ENCODE measurements at places on chromosomes 3 and 15.

DNA sequence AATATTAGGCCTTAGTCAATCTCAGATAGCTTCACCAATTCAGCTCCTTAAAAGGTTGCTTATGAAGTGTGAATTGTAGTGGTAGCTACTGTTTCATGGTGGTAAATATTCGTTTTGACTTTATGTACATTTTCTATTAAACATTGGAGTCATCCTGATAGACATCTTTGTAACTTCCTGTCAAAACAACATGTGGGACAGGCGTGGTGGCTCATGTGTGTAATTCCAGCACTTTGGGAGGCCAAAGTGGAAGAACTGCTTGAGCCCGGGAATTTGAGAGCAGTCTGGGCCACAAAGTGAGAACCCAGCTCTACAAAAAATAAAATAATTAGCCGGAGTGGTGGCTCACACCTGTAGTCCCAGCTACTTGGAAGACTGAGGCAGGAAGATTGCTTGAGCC, 2.0 kb upstream of the TRIM59 start:
- DNase-seq = no peak

DNA sequence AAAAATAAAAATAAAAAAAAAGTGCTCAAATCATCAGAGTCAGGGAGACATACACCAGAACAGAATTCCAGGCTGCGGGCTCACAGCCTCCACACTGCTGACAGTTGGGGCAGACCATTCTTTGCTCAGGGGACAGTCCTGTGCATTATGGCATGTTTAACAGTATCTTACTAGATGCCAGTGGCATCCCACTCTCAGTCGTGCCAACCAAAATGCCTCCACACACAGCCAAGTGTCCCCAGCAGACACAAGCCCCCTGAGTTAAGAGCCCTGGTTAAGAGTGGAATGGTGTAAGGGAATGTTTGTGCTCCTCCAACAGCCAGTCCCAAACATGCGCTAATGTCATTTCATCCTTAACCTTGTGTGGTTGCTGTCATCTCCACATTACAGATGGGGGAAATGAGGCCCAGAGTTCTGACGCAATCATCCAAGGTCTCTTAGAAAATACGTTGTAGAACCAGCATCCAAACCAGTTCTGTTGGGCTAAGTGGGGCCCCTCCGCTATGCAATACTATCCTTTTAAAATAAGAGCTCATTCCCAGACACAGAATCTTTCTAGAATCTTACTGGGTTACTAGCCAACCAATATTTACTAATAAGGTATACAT, 26.0 kb downstream of the CFAP92 start:
- no peak for DNase-seq

DNA sequence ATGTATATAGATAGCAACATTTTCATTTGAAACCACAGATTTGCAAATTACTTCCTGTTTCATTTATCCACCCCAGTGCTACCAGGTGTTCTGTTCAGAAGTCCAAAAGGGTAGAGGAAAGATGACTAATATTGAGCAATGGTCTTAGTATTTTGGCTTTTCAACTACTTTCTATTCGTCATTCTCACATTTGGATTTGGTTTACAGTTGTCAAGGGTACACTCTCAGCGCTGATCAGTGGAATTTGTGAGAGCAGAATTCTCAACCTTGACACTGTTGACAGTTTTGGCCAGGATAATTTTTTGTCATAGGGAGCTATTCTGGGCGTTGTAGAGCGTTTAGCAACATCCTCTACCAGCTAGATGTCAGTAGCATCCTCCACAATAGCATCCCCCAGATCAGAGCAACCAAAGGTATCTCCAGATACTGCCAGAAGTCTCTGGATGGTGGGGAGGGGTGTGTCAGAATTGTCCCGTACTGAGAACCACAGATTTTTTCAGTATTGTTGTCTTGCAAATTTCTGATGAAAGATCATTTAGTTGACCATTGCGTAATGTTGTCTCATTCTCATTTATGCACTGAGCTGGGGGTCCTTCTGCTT, 4.2 kb downstream of the HMCES start:
- no peak for DNase-seq

GRCh38 chr3:182533394-182533793, 259.9 kb upstream of the ATP11B start:
- peak; percentile 66 for DNase-seq

DNA sequence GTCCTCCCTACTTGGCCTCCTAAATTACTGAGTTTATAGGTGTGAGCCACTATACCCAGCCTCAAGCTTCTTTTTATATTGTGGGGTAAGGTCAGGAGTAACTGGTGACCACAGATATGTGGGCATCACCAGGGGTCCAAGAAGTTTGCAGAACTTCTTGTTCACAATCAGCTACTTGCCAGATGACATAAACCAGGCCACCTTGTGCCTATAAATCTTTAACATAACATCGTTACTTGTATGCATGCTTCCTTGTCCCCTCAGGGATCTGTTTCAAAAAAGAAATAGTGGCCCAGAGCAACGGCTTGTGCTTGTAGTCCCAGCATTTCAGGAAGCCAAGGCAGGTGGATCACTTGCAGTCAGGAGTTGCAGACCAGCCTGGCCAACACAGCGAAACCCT, 115.1 kb upstream of the FAM174B start:
- no peak for DNase-seq

GRCh38 chr3:5874931-5875341, 687.4 kb downstream of the EDEM1 start:
- no peak for DNase-seq

DNA sequence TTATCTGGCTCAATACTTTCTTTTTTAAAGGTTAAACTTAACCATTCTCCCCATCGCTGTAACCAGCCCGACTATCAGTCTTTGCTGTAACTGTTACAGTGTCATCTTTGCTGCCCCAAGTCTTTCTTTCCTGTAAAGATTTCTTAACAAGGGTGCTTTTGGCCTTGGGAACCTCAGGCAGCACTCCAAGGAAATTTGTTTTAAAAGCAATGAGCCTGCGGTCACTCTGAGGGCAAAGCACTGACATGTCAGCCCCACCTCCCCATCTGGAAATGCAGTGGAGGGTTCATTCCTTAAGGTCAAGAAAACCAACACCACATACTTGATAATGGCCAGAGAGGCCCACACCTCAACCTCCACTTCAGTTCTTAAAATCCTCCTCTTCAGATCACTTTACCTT, 3.2 kb downstream of the TRANK1 start:
- peak; percentile 46 for DNase-seq

- DNase-seq = no peak
These were observed 40.2 kb upstream of the MEIS2 start for GRCh38 chr15:37140531-37141058.

DNA sequence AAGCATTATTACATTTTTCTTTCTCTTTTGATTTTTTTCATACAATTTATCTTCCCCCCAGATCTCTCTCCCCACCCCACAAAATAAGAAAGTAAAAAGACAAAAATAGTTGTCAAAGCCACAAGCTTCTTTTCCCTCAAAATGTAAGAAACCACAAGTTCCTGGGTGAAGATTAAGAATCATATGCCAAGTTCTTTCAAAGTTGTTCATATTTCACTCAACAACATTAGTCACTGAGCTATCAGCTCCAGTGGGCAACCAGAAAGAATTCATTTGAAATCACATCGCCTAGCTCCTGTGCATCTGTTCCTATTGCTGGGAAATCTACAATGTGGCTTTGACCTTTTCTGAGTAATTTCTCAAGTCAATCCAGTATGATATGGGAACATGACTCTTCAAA, 681.6 kb upstream of the ARPP21 start:
- DNase-seq = peak; percentile 78

GRCh38 chr15:100723315-100723801, 121.0 kb downstream of the ASB7 start:
- DNase-seq = no peak

GRCh38 chr3:44100298-44100695, 141.4 kb upstream of the TOPAZ1 start:
- DNase-seq = no peak

GRCh38 chr15:74530771-74531143, 10.3 kb upstream of the ARID3B start:
- DNase-seq = no peak

- DNase-seq = no peak
These were observed 28.6 kb downstream of the KLHL6 start for GRCh38 chr3:183526838-183527427.

Data from cardiac muscle cell (in vitro differentiated cells and primary cell).